ENCODE measurements at places on chromosomes 6 and 20.

DNA sequence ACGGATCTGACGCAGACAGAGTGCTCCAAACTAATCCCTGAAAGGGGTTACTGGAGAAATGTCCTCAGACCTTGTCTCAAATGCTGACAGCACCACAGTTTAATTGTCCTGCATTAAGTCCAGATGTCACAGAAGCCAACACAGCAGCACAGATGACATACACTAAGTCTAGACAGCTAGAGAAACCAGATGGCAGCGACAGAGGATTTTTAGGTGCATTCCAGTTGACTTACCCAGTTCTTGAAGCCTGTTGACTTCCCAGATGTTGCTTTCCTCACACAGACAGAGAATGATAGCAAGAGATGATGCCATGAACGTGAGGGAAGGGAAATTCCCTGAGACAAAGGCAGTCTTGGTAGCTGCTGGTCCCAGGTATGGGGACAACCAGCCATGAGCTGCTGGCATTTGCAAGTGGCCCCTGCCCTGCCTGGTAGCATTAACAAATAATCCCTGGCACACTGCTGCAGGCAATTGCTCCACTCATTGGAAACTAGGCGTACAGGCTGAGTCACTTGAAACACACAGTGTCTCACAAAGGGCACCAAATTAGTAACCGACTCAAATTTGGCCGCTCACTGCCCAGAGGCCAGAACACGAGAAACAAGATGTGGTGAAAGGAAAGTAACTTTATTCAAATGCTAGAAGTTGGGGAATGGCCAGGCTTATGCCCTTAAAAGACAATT is 52.2 kb downstream of the ADGB start:
- DNase-seq: no peak

GRCh38 chr6:68126089-68126749 is 508.9 kb upstream of the ADGRB3 start:
- DNase-seq: no peak

DNA sequence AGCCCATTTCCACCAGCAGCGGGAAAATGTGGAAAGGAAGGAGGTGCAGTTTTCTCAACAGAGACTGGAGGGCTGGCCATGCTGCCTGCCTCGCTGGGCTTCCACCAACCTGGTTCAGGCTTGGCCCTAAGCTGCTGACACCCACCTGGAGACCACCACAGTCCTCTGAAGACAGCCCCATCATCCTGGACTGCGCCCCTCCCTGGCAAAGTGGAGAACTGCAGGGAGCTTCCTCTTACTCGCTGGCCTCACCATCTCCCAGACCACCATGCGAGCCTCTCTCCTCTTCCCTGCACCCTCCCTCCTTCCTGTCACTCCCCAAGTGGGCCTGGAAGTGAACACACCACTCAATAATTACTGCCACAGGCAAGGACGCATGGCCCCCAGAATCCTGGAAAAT is 71.5 kb downstream of the PSMG4 start:
- no peak for DNase-seq

GRCh38 chr6:13079096-13079723 is 249.1 kb downstream of the TBC1D7 start:
- no peak for DNase-seq

- DNase-seq: no peak
These were observed 151.0 kb downstream of the ZDHHC14 start for GRCh38 chr6:157531986-157532365.

DNA sequence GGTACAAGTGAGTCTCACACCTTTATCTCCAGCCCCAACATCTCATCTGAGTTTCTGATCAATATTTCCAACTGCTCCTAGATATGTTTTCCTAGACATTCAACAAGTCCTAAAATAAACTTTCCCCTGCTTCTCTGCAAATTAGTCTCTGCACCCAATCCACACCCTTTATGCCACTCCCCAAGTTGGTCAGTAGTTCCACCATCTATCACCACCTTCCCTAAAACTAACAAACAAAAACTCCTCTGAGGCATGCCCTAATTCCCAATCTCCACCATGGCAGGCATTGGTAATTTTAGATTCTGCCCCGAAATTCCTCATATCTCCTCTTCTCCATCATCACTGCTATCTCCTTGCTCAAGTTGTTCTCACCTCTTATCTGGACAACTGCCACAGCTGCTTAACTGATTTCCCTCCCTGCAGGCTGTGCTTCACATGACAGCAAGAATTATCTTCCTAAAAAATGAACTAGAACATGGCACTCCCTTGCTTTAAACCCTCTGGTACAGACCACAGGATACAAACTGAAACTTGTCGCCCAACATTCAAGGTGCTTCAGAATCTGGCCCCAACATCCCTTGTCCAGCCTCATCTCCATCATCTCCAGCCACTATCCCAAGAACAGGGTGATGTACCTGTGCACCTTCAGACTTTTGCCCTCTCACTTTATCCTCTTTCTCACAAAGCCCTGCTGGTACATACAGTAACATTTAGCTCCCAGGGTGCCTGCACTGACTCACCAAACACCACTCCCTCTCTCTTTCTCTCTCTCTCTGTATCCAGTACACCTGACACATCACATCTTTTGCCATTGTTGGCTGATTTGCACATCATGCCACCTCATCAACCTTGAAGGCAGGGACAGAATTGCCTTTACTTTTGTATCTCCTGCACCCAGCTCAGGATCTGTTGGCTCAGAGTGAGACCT is 55.5 kb downstream of the ZHX3 start:
- DNase-seq: no peak

GRCh38 chr6:133298801-133299200 is 57.6 kb downstream of the EYA4 start:
- DNase-seq: no peak

DNA sequence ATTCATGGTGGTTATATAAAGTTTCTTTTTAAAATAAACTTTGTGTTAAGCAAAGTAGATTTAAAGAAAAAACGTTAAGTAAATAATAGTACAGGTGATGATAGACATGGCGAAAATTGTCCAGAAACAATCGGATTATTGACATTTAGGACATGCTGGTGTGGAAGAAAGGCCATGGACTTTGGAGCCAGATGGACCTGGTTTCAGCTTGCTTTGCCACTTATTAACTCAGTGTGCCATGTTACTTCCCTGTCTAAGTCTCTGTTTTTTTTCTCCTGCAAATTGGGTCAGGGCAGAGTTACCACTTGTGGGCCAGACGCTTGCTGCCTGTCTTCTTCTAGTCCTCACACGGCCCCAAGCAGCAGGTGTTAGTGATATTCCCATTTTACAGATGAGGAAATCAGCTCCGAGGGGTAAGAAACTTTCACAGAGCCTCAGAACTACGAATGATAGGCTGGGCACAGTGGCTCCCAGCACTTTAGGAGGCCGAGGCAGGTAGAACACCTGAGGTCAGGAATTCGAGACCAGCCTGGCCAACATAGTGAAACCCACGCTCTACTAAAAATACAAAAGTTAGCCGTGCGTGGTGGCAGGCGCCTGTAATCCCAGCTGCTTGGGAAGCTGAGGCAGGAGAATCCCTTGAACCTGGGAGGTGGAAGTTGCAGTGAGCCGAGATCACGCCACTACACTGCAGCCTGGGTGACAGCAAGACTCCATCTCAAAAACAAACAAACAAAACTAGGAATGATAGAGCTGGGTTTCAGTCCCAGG is 12.4 kb downstream of the KIF3B start:
- no peak for DNase-seq

DNA sequence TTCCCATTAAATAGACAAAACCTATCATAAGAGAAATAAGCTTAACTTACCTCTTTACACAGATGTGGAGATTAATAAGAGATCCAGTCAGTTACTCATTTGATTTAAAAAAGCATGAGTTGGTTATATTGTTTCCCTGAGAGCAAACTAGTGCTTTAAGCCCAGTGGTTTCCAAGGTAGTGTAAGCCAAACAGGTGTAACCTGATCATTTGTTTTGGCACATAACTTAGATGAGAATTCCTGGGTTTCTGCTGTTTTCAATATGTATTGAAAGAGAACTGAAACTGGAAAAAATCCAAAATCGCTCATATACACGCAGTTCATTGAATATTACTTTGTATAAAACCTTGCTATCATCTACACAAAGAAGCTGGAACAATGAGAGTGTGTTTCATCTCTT is 30.5 kb upstream of the SMIM8 start:
- DNase-seq: no peak

DNA sequence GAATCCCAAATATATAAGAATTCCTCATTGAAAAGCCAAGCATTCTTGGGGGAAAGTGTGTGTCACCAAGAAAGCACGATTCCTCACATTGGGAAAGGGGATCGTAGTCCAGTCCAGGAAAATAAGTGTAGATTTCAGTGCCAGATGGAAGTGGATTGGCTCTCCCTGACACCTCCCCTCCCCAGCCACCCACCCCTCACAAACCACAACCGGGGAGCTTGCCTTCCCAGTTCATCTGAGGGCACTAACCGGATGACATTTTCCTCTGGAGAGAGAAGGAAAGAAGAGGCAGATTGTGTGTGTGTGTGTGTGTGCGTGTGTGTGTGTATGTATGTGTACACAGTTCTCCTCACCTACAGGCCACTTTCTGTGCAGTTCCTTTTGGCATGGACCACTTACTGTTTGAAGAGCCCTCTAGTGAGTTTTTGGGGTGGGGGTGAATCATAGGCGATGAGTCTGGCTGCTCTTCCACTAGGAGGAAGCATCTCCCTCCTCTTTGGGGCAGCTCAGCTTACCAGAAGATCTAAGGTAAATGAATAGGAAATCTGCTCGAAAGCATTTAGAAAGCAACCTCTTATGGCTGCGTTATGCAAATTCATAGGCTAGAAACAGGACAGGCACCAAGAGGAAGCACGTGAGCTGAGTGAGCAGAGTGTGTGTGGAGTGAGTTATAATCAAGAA is 20.8 kb downstream of the DAAM2 start:
- no peak for DNase-seq

- DNase-seq: no peak
These were observed 442.7 kb upstream of the HS3ST5 start for GRCh38 chr6:114785235-114786127.

DNA sequence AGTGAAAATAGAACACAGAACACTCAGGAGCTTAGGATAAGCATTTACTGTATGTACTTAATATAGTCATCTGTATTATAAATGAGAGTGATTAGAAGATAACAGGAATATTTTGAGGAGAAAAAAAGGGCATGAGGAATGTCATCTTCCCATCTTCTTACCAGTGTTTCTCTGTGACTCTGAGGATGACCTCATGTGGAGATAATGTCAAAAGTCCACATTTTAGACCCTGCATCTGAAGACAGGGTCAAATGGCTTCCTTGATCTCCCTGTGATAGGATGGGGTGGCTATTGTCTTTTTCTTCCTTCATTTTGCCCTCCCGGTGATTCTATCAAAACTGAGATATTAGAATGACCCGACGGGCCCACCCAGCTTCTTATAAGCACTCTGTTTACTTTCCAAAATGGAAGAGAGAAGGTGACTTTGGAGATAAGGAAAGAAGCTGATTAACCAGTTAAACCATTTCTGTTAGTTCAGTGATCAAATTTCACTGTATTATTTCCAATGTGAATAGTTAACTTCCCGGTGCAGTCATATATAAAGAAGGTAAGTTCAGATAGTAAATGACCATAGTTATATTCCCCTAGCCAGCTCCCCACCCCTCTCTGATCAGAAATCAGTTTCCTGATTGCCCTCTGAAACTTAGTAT is 115.7 kb upstream of the SALL4 start:
- DNase-seq: no peak

GRCh38 chr6:163529605-163530004 is 115.1 kb downstream of the QKI start:
- DNase-seq: no peak

- DNase-seq: no peak
These were observed 46.1 kb upstream of the ARFGEF2 start for GRCh38 chr20:48875233-48875913.

DNA sequence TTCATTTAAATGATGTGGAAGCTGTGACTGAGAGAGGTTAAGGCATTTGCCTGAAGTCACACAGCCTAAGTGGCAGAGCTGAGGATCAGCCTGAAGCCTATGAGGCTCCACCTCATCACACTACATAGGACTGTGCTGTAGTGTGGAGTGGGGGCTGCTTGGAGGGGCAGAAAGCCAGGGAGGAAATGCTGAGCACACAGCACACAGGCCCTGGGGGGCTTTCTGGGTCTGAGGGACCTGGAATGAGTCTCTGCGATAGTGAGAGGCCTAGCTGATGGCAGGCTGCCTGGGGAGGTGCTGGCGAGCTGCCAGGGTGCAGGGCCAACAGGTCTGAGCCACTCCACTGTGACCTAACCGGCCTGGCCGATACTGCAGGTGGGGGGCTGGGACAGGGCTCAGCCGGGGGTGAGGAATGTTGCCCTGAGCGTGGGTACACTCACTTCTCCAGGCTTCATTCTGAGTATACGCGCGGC is 2.2 kb upstream of the ARHGAP40 start:
- DNase-seq: no peak

DNA sequence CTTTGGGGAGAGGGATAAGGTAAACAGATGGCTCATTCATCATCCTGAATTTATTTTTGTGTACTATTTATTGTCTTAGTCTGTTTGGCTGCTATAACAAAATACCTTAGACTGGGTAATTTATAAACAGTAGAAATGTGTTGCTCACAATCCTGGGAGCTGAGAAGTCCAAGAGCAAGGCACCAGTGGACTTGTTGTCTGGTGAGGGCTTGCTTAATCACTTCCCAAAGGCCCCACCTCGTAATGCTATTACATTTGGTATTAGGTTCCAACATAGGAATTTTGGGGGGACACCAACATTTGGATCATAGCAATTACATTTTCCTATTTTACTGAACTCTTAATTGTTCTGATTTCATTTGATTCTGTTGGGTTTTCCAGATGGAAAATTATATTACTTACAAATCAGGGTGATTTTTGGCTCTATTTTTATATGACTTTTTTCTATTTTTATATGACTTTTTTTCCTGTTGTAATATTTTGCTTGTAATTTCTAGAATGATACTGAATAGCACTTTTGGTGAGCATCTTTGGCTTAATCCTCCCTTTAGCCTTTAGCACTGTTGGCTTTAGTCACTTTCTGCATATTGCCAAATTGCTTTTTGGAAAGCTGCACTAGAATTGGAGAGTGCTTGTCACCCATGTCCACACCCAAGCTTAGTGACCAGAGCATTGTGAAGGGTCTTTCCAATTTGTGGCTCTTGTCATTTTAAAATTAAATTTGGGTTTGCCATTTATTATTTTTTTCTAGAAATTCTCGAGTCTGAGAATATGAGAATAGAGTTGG is 43.7 kb upstream of the TULP4 start:
- no peak for DNase-seq

Measured in aorta (tissue), 5 donors.